ENCODE measurements at places on chromosomes 1 and 21.

GRCh38 chr1:230268371-230269170 is 157.6 kb downstream of the PGBD5 start:
- no peak for DNase-seq

GRCh38 chr1:24975391-24975790 is 45.3 kb upstream of the RUNX3 start:
- DNase-seq: no peak

GRCh38 chr1:1899967-1900327 is 9.1 kb upstream of the GNB1 start:
- DNase-seq: no peak

- DNase-seq: no peak
These were observed 37.8 kb downstream of the NID1 start for GRCh38 chr1:236027104-236027503.

DNA sequence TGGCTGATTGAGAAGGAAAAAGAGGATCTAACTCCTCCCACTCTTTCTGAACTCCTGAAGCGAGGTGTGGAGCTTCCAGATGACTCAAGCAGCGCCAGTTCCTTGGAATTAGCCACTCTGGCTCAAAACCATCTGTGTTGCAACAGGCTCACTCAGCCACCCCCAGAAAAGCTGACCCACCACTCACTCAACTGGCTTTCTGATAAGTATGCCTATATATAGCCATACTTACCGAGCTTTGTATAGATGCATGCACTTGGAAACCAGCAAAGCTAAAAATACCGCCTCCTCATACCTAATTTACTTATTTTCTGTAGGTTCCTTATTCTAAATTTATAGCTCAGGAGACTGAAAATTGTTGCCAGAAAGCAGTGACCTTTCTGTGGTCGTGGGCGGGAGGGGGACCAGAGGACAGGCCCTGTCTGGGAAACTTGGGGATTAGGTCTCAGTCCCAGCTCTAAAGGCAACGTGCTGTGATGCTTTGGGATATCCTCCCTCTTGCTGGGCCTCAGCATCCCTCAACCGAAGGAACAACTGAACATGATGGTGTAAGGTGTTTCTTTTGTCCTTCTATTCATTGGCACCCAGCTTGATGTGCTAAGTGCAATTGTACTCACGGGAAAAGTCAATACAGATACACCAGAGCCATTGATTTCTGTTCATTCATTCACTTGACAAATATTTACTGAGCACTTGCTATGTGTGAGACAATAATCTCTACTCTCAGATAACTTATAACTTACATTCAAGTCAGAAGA is 65.7 kb downstream of the NENF start:
- DNase-seq: no peak
